ENCODE measurements at places on chromosomes 16 and 17.

DNA sequence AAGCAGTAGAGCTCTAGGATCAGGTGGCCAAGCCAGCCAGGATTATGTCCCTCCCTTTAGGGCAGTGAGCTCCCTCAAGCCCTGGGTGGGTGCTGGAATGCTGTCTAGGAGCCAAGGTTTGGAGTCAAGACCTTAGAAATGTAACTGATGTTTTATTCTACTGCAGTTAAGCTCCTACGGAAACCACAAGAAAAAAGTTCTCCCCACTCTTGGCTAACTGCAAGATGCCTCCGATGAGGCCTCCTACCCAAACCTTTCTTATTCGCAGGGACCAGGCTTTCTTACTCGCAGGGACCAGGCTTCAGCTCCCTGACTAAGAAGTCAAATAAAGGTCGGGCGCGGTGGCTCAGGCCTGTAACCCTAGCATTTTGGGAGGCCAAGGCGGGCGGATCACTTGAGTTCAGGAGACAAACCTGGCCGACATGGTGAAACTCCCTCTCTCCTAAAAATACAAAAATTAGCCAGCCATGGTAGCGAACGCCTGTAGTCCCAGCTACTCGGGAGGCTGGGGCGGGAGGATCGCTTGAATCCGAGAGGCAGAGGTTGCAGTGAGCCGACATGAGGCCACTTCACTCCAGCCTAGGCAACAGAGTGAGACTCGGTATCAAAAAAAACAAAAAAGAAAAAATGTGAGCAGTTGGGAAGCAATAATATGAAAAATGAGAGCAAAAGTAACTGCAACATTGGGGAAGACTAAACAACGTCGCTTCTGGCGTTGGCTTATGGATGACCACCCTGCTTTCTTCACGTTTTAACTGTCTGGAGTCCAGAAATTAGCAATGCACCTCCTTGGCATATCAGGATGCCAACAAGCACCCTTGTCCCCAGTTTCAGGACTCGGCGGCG lies 31.7 kb upstream of the ARL4D start:
- peak; percentile 24 for DNase-seq

GRCh38 chr17:41586863-41587495 lies at the start of gene KRT14:
KRT14 (minus strand) TSS chr17:41586895; CDS start chr17:41586834, 61 bp downstream.
- no peak for DNase-seq

- peak; percentile 69 for DNase-seq
These were observed 49.3 kb downstream of the AKAP10 start for GRCh38 chr17:19928299-19928698.

DNA sequence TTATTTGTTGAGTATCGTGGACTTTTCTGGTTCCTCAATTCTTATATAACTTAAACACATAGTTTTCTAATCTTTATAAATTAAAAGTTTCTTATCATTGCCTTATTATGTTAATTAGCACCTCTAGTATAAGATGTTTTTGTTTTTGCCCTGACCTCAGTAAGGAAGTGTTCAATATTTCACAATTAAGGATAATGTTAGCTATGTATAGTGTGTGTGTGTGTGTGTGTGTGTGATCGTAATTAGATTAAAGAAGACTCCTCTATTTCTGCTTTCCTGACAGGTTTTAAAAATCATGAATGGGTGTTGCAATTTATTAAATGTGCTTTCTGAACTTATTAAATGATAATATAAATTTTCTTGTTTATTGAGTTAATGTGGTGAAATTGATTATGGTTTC lies 12.0 kb downstream of the IL21R start:
- no peak for DNase-seq

DNA sequence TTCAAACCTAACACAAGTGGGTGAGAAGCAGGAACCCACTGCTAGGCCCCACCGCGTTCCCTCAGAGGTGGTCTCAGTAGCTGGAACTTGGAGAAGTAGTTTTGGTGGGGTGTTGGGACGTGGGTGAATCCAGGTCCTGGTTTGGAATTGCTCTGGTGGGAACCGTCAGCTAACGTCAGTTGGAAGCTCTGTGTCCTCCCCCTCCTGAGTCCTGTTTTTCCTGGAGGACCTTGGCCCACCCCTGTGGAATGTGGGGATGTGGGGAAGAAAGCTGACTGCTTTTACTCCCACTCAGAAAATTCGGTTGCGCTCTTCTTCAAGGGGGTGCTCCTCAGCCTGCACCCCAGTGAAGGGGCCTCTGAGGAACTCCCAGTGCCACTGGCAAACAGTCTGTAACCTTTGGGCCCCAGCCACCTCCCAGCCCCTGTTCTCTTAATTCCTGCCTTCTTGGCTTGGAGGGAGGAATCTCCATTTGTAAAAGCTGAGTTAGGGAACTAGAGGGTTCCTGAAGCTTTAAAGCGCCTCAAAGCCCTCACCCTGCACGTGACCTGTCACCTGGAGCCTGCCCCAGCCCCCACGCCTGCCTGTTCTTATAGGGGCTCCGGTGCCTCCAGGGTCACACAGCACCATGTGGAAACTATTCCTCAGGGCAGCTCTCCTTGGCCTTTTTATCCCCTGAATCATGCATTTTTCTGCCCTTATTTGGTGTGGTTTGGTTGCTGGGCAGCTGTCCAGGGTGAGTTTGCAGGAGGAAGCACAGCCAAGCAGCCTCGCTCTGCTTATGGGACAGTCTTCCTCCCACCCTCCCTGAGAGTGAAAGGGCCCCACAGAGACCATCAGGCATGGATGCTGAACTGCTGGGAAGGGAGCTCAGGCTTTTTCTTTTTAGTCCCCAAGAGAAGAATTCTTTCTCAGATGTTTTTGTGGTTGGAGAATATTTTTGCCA lies 16.2 kb upstream of the NAGLU start:
- DNase-seq: peak; percentile 99

DNA sequence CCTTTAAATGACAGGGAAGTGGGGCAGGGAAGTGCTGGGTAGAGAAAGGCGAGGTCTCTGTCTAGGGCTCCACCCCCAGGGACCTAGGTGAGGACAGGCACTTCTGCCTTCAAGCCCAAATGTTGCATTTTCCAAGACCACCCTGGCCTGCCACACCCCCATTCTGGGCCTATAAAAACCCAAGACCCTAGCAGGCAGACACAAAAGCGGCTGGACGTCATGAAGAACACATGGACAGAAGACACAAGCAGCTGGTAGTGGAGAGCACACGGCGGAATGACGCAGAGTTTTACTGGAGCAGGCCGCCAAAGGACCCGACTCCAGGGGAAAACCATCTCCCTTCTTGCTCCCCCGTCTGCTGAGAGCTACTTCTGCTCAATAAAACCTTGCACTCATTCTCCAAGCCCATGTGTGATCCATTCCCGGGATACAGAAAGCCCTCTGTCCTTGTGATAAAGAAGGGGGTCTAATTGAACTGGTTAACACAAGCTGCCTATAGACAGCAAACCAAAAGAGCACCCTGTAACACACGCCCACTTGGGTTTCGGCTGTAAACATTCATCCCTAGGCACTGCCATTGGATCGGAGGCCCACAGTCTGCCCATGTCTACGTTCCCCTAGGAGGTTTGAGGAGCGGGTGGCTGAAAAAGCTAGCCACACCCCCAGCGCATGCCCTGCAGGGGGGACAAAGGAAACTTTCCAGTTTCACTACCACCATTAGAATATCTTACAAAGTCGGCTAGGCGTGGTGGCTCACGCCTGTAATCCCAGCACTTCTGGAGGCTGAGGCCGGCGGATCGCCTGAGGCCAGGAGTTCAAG lies 622.2 kb upstream of the SALL1 start:
- DNase-seq: no peak

Data from adipocyte (in vitro differentiated cells).